Posterior vena cava (tissue), 2 donors: ENCODE measurements at places on chromosomes 5 and 9. TPM values are rescaled to one million over a fixed set of nuclear protein-coding genes. Genes with fewer than 3 reads are reported as not detected.
A peak's percentile ranks its signal among the peaks of the same experiment; 100 is the strongest.

The IRGM gene
- total RNA-seq, result not detected

The PLAC8L1 gene
- total RNA-seq, result 0.43 TPM

The GABBR2 gene
- not detected for total RNA-seq

The MCIDAS gene
- not detected for total RNA-seq

The RUSC2 gene
- total RNA-seq, result 53.5 TPM

- DNase-seq, result no peak
Observed at GRCh38 chr5:173326501-173326960, 1.7 kb downstream of the STC2 start.

- no peak for DNase-seq
Observed at GRCh38 chr5:74763504-74763903, 3.4 kb downstream of the GFM2 start.

GRCh38 chr9:137759117-137759516 lies 118.5 kb upstream of the CACNA1B start:
- DNase-seq, result no peak

DNA sequence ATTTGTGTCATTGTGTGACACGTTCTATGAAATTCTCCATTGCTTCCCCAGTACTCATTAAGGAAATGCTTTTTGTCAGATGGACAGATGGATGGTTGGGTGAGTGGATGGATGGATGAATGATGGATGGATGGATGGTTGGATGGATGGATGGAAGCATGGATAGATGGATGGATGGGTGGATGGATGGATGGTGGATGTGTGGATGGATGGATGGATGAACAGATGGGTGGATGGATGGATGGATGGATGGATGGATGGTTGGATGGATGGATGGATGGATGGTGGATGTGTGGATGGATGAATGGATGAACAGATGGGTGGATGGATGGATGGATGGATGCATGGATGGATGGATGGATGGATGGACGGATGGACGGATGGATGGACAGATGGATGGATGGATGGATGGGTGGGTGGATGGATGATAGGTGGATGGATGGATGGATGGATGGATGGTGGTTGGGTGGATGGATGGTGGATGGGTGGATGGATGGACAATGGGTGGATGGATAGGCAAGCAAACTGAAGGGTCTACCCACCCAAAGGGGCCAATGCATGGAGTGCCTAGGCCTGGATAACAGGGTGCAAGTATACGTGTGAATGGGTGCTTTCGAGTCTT lies 24.0 kb upstream of the GTF3C5 start:
- peak; percentile 1 for DNase-seq

- DNase-seq, result no peak
Observed at GRCh38 chr5:59109383-59109782, 526.5 kb downstream of the RAB3C start.

DNA sequence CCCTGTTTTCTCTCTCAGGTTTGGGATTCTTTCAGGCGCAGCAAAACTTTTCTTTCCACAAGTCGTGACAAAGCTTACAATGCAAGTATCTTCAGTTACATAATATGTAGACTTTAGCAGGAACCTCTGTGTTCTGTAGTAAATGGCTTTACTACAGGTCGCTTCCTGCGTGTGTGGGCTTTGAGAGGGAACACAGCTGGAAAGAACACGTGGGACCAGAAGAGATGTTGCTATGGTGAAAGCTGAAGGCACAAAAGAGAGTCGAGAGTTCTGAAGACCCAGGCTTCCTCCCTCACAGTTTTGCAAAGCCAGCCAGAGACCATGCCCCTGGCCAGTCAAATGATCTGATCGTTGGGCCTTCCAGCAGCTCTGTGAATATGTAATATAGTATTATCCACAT lies 4.0 kb downstream of the ANKRD55 start:
- no peak for DNase-seq

DNA sequence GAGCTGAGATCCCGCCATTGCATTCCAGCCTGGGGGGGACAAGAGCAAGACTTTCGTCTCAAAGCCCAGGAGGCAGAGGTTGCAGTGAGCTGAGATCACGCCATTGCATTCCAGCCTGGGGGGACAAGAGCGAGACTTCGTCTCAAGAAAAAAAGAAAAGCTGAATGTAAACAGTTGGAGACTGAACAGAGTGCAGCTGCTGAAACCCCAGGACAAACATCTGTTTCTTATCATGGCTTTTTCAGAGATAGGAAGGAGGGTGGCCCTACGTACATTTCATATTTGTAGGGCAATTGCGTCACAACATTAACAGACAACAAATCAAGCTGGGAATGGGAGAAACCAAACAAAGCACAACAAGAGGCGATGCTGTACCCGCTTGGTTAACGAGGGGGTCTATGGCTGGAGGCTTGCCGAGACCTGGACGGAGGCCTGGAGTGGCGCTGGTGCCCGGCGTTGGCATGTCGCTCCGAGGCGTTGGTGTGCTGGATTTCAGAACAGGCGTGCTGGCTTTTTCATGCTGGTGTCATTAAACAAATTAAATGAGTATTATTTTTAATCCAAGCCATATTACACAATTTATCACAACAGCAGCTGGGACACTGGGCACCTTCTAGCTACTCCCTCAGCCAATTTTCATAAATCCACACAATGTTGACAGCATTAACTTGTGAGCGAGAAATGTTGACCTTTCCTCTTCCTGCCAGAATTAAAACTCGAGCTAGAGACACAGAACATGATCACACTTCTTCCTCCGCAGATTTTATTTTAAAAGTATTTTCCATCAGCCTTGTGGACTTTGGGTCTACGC lies 76.1 kb downstream of the TLE1 start:
- no peak for DNase-seq

DNA sequence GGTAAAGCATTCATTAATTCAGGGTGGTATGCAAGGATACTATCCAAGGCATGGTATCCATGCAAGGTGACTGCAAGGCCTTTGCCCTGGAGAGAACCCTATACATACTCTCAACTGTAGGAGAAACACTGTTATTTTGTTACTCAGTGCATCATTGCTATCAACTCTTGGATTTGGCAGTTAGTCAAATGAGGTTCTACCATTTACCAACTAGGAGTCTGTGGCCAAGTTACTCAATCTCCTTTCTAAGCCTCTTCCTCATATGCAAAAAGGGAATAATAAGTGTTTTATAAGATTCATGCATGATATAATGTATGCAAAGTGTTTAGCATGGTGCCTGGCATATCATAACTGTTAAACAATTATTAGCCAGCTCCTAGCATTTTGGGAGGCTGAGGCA lies 4.0 kb downstream of the PCDHGC3 start:
- DNase-seq, result no peak

- DNase-seq, result no peak
Observed at GRCh38 chr9:130665431-130666392, 1.3 kb downstream of the PRDM12 start.

- DNase-seq, result no peak
Observed at GRCh38 chr5:1883120-1883924, 597 bp upstream of the IRX4 start.

GRCh38 chr5:11023945-11024344 lies 262.9 kb upstream of the DAP start:
- DNase-seq, result no peak

DNA sequence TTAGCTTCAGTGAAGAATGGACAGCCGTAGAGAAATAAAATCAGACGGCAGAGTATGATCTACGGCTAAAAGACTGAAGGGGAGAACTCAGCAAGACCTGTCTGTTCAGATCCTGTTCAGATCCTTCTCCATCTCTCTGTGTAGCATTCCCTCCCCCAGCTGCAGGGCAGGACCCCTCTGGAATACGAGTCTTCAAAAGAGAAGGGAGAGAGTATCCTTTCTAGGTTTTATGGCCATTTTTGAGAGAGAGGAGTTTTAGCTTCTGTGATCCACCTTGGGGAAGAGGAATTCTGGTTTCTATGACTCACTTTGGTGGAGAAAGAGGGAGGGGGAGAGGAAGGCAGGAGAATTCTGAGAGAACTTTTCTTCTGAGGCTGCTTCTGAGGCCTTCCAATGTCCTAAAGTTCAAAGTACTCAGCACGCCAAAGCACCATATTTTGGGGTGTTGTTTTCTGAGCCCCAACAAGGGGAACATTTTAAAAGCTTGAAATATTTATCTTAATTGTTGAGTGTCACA lies 194.4 kb upstream of the TLE4 start:
- no peak for DNase-seq

- DNase-seq, result no peak
Observed at GRCh38 chr9:126671381-126671831, 57.7 kb downstream of the LMX1B start.

DNA sequence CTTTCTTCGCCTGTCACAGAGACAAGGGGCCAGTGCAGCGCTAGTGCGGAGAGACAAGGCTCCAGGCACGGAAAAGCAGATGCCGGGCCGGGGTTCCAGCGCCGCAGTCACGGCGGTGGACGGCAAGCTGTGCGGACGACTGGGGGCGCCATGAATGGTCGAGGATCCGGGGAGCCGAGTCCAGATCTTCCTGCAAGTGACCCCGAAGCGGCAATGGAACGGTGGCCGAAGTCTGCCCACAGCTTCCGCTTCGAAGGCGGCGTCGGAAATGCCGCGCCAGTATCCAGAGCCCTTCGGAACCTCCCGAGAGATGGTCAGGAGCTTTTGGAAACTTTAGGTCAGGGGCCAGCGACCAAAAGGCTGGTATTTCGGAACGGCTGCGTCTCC lies 601 bp upstream of the FAF2 start:
- no peak for DNase-seq

DNA sequence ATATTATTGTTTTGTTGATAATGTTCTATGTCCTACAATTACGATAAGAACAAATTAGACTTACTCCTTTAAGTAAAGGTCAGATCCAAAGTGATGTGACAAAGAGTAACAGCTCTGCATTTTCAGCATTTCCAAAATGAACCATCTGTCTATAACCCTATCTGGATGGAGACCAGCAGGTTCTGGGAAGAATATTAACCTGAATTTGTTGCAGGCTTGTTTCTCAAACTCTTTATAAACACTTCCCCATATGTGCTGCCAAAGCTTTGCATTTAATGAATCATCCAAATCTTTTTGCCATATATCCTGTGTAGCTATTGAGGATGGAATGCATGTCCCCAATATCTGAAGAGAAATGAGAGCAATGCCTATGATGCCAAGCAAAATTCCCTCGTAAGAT lies 198.9 kb upstream of the SLC27A6 start:
- no peak for DNase-seq

DNA sequence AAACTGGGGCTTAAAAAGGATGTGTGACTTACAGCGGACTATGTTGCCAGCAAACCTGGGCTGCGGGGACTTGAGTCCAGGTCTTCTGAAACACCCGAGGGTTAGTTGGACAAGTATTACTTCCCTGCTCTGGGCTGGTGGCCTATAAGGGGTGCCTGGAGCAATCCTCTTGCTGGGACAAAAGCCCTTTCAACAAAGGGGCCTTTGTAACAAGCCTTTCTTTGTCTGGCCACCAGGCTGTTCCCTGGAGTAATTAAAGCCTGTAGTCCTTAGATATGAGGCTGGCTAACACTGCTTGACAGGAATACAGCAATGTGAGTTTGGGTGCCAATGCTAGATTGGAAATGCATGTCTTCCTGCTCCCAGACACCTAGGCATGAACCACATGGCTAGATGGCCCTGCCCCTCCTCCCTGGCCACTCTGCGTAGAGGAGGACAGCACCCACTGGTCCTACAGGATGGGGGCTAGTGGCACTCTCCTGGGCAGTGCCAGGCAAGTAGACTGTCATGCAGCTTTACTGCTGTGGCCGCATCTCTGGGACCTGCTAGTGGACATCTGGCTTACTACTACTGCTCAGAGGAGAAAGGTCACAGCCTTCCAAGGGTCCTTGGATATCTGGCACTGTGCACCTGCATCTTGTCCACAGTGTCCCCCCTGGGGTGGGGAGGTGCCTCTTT lies 343.1 kb downstream of the ZSWIM6 start:
- DNase-seq, result no peak

- DNase-seq, result no peak
Observed at GRCh38 chr5:173563246-173563645, 53.2 kb downstream of the BOD1 start.

DNA sequence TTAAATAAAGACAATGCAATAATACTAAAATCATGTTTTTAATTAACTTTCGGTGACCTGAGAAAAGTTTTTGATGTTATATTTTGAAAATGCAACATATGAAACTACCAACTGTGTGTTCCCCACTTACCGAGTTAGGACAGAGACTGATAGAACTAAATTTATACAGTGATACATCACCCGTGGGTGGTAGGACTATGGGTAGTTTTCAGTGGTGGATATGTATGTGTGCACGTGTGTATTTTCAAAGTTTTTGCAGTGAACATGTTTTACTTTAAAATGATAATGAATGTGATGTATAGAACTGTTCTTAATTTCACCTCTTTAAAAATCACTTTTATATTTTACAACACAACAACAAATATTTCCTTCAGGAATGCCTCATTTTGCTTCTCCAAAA lies 25.0 kb upstream of the ACO1 start:
- no peak for DNase-seq

DNA sequence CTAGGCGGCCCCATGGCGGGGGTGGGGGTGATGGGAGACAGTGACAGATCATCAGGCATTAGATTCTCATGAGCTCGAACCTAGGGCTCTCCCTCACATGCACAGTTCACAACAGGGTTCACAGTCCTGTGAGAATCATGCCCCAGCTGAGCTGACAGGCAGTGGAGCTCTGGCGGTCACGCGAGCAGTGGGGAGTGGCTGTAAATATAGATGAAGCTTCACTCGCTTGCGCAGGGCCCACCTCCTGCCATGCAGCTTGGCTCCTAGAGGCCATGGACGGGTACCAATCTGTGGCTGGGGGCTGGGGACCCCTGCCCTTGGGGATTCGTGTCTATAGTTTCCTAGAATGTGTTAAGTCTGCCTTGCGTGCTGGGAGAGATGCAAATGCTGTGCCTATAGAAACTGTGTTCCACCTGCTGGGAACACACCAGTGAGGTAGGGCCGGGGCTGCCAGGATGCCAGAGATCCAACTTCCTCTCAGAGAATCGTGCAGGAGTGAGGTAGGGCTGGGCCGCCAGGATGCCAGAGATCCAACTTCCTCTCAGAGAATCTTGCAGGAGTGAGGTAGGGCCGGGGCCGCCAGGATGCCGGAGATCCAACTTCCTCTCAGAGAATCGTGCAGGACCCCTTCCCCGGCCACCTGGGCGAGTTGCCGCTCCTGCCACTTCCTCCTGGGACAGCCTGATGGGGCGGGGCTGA lies 14.1 kb upstream of the EXOC3 start:
- peak; percentile 50 for DNase-seq

DNA sequence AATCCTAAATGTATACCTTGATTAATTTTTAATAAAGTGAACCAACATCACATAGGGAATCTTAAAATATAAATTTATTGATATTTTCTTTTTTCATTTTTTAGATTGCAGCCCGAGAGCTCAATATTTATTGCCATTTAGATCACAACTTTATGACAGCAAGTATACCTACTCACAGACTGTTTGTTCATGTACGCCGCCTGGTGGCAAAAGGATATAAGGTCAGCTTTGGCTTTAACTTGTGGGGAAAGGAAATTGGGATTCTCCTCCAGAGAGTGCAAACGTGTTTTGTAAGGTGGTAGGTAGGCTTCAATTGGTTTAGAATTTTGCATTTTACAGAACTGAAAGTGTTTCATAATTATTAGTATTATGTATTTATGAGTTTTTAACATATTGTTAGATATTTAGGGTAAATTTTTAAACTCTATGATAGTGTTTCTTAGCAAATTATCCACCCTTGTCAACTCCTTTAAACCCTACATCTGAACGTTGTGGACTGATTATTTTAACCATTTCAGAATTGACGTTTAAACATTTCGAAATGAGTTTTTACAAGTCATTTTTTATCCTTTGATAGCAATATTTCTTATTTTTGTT lies 17.5 kb upstream of the DHFR start:
- peak; percentile 86 for DNase-seq
